Kidney (tissue), 22 donors: ENCODE measurements at places on chromosomes 5 and 9. TPM values are rescaled to one million over a fixed set of nuclear protein-coding genes. Genes with fewer than 3 reads are reported as not detected.
A peak's percentile ranks its signal among the peaks of the same experiment; 100 is the strongest.

- DNase-seq, result no peak
These were observed 21.2 kb upstream of the UNC5A start for GRCh38 chr5:176788941-176789872.

DNA sequence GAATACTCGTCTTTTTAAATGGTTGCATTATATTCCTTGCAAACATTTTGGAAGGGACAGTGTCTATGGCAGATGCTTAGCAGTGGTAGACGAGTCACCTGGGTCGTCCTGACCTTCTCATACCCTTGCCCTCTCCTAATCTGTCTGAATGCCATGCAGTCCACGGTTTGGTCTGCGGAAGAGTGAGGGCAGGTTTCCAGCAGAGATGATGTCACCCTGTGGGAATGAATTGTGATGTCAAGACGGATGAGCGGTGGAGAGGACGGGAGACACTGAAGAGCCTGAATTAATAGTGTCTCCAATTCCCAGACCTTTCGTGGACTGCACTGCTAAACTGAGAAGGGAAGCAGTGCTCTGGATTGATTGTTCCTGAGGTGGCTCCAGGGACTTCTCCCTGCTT lies 329.0 kb upstream of the PANK3 start:
- DNase-seq, result no peak

SV2C gene
- not detected for polyA plus RNA-seq

SLC4A9 gene
- 29.9 TPM for polyA plus RNA-seq

SYNPO gene
- polyA plus RNA-seq, result 46.3 TPM

- peak; percentile 37 for DNase-seq
These were observed 284.9 kb downstream of the SLIT3 start for GRCh38 chr5:169015991-169016390.

DNA sequence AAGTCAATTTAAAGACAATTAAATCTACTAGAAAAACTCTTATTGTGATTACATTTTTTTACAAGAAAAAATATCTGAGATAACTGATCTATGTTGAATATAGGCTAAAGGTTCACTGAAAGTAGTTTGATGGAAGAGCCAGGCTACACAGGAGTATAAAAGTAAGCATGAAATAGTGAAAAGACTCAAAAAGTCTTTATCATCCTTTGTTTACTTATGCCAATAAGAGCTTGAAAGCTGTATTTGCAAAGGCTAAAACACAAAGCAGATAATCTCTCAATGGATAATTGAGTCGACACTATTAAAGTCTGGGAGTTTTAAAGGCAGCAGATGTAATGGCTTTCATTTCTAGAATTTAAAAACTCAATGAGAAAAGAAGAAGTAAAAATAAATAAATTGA lies 42.0 kb downstream of the SSBP2 start:
- no peak for DNase-seq

GRCh38 chr9:127173063-127173462 lies 50.6 kb upstream of the ANGPTL2 start:
- no peak for DNase-seq
